NCI-H1417 treated with DMSO at 0.1 percent for 48 hours (cell line): ENCODE measurements at places on chromosomes 13 and 19.
A peak's percentile ranks its signal among the peaks of the same experiment; 100 is the strongest.

DNA sequence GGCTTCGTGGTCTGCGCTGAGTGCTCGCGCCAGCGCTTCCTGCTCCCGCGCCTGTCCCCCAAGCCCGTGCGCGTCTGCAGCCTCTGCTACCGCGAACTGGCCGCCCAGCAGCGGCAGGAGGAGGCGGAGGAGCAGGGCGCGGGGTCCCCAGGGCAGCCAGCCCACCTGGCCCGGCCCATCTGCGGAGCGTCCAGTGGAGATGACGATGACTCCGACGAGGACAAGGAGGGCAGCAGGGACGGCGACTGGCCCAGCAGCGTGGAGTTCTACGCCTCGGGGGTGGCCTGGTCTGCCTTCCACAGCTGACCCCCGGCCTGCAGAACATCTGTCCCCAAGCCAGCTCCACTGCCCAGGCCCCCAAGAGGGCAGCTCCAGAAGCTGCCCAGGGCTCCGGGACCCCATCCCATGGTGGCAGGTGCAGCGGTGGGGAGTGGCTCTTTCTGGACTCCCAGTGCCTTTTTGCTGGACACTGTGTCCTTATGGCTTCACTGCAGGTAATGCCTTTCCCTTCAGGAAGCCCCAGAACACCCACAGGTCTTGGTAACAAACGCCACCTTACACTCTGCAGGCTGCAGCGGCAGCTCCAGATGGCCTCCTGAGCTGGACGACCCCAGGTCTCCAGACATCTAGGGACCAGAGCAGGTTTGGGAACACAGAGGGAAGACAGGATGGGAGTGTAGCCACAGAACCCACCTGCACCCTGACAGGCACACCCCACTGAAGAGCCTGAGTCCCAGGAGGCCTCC lies 9.3 kb downstream of the PLEKHF1 start:
- no peak for DNase-seq

- no peak for DNase-seq
These were observed 2.0 kb downstream of the RPL36 start for GRCh38 chr19:5691822-5692722.

DNA sequence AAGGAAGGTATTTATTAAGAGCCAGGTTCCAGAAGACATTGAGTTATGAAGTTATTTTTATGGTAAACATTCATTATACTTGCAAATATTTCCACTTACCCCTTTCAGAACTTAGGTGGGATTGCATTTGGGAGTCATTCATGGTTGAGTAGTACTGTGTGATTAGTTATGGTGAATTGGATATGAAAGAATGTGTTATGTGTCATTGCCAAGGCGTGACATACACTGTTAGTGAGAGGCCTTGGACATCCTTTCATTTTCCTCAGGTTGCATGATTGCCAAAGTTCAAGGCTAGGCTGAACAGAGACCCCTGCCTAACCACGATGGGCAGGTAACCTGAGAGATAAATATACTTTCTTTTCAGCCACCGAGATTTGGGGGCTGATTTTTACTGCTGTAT lies 40.9 kb upstream of the MYO16 start:
- no peak for DNase-seq

GRCh38 chr13:45683701-45684100 lies 18.4 kb upstream of the CBY2 start:
- DNase-seq = no peak

- no peak for DNase-seq
These were observed 106.1 kb downstream of the ABCC4 start for GRCh38 chr13:95195146-95195545.

GRCh38 chr13:90773681-90774080 lies 573.8 kb upstream of the MIR17HG start:
- DNase-seq = no peak

DNA sequence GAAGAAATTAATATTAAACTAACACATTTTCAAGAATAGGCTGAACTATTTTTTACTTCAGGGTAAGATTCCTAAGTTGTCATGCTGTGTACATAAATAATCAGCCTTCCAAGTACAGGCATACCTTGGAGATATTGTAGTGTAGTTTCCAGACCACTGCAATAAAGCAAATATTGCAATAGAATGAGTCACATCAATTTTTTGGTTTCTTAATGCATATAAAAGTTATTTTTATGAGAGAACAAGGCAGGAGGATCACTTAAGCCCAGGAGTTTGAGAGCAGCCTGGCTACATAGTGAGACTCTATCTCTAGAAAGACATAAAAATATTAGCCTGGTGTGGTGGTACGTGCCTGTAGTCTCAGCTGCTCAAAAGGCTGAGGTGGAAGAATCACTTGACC lies 511.5 kb downstream of the UQCRFS1 start:
- DNase-seq = no peak

- peak; percentile 92 for DNase-seq
These were observed 108.8 kb downstream of the KCNRG start for GRCh38 chr13:50123862-50124535.

GRCh38 chr13:31385540-31385939 lies 185.8 kb downstream of the B3GLCT start:
- DNase-seq = no peak

- no peak for DNase-seq
These were observed 25.1 kb downstream of the CARS2 start for GRCh38 chr13:110680852-110681251.

DNA sequence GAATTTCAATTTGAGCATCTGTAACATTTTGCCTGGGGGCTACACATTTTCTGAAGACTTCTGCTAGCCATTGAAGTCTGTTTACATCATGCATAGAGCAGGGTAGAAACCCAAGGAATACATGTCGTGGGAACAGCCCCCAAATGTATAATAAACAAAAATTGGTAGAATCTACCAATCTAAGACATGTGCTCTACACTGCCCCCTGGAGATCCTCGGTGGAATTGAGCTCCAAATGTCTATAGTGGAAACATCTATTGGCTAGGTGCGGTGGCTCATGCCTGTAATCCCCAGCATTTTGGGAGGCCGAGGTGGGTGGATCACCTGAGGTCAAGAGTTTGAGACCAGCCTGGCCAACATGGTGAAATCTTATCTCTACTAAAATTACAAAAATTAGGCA lies 57.3 kb downstream of the MBD3L2B start:
- no peak for DNase-seq

GRCh38 chr13:84430446-84430845 lies 548.2 kb upstream of the SLITRK1 start:
- DNase-seq = no peak

- no peak for DNase-seq
These were observed 195.6 kb upstream of the DACH1 start for GRCh38 chr13:72062566-72062965.

DNA sequence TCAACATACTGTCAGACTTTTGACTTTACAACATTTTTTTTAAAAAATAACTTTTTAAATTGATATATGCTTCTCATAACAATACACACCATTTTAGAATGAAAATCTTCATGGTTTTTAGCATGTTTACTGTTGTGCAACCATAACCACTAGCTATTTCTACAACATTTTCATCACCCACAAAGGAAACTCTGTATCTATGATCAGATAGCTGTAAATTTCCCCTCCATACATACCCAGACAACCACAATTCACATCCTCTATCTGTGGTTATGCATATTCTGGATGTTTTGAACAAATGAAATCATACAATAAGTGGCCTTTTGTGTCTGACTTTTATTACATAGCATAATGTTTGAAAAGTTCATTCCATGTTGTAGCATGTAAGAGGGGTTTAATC lies 1666.0 kb downstream of the EFNB2 start:
- DNase-seq = no peak

DNA sequence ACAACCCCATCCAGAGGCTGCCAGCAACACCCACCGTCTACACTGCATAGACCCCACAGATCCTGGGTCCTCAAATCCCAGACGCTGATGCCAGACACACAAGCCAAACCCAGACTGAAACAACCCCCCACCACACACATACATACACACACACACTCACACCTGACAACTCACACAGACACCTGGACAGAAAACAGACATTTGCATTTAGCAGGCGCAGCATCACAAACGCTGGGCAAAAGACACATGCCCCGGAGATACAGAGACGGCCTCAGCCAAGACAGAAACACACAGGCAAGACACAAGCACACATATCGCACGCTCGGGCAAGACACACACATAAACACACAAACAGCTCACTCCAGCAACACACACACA lies 1.3 kb downstream of the BBC3 start:
- DNase-seq = no peak

- DNase-seq = no peak
These were observed 18.4 kb upstream of the IL17D start for GRCh38 chr13:20685092-20685491.

DNA sequence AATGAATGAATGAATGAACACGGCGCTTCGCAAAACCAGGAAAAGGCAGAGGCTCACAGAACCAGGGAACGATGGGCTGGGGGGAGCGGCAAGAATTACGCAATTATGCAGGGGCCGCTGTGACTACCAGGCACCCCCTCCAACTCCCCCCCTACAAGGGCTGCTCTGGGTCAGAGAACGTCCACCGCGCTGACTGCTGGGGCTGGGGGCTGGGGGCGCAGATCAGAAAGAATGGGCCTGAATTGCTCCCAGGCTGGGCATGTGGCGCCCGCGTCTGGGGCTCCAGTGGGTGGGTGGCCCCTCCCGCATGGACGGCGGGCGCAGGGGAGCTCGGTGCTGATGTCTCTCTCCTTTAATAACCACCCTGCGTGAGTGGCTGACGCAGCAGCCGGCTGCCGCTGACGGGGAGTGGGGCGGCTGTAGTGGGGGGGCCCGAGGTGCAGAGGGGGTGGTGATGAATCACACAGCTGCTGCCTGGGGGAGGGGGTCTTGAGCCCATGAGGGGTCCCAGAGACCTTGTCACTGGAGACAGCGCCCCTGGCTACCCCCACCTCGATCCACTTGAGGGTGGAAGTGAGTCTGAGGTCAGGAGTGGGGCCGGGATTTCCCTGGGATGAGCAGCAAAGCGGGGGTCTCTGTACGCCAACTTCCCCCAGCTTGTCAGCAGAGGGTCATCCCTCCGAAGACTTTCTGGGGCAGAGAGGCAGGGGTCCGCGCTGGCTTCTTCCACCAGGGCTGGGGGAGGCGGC lies 1.5 kb upstream of the CIRBP start:
- DNase-seq = no peak

DNA sequence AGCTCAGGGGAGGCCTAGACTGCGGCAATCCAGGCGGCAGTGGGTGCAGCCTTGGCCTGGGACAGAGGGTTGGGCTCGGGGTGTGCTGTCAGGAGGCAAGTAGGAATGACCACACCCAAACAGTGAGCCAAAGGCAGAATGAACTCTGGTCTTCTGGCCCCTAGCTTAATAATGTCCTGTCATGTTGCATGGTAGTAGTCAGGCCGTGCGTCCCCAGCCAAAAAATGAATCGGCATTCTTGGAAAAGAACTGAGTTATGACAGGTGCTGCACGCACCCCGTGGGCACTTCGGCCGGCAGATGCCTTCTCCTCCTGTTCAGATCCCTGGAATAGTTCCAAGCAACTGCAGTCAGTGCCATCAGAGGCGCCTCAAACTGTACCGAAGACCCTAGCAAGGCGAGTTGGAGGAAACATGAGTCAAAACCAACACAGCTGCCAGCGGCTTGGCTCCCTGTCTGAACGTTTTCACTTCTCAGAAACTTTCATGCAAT lies 55.9 kb downstream of the ATP7B start:
- DNase-seq = no peak

DNA sequence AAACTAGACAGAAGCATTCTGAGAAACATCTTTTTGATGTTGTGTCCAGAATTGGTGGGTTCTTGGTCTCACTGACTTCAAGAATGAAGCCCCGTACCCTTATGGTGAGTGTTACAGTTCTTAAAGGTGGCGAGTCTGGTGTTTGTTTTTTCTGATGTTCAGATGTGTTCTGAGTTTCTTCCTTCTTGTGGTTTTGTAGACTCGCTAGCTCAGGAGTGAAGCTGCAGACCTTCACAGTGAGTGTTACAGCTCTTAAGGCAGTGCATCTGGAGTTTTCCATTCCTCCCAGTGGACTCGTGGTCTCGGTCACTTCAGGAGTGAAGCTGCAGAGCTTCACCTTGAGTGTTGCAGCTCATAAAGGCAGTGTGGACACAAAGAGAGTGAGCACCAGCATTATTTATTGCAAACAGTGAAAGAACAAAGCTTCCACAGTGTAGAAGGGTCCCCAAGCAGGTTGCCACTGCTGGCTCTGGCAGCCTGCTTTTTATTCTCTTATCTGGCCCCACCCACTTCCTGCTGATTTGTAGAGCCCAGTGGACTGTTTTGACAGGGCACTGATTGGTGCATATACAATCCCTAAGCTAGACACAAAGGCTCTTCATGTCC lies 1820.8 kb downstream of the UQCRFS1 start:
- no peak for DNase-seq
